Left lung (tissue), 14 donors: ENCODE measurements at places on chromosomes 1 and 21. TPM values are rescaled to one million over a fixed set of nuclear protein-coding genes. Genes with fewer than 3 reads are reported as not detected.
A peak's percentile ranks its signal among the peaks of the same experiment; 100 is the strongest.

DNA sequence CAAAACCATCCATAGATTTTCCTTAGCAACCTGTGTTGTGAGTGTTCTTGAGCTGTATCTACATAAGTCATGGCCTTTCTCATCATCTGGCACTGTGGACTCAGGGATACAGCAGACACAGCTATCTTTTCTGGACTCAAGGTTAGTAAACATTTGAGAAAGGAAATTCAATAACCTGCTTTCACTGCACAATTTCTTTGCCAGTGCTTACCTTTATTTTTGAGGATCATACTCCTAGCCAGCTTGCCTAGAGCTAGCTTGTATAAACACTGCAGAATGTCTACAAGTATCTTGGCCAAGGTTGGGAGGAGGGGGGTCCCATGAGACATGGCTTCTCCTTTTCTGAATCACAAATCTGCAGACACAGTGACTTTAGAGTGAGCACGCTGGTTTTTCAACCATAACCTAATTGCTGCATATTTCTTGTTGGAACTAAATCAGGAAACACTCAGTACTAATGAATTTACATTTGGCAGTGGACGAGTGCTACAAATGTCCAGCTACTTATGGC is 27.2 kb downstream of the ADAMTS5 start:
- DNase-seq = no peak

DNA sequence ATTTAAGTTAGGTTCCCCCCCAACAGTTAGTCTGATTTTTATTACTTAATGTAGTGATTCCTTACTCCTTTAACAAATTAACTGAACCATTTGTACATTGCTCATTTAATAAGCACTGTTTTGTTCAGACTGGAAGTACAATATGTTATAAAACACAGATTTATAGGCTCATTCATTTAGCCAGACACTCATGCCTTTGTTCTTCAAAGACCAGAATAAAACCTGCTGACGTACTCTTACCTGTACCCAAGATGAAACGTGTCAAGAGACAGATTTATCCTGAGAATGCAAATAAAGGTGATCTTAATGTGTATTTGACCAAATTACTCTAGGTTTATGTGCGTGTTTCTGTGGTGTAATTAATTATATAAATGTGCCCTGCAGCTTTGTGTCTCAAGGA is 92.8 kb downstream of the INTS7 start:
- no peak for DNase-seq

The YIPF1 gene
- 26.9 TPM for polyA plus RNA-seq

DNA sequence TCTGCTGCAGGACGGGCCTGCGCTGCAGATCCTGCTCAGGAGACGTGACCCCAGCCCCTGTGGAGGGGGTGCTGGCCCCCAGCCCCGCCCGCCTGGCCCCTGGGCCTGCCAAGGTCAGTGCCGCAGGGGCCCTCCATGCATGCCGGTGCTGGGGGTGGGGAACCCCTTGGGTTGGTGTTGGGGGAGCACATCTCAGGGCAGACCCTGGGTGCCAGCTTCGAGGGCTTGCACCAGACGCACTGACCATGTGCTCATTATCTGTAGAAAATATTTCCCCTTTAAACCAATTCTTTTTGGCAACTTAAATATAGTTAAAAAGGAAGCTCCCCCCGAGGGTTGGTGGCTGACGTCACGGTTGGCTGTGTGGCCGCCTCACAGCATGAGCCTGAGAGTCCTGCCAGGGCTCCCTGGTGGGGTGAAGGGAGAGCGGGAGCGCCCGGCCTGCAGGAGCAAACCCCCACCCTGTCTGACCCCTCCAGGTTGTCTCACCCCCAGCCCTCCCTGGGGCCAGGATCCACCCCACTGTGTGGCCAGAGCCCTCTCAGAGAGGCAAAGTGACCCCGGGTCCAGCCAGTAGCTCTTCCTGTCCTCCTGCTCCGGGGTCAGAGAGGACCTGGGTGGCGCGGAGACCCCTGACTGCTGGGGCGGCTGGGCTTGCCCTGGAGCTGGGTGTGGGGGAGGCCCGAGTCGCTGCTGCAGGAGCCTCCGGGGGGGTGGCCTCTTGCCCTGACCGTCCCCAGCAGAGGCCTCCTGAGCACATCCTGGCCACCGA is 5.3 kb upstream of the PFKL start:
- peak; percentile 84 for DNase-seq

DNA sequence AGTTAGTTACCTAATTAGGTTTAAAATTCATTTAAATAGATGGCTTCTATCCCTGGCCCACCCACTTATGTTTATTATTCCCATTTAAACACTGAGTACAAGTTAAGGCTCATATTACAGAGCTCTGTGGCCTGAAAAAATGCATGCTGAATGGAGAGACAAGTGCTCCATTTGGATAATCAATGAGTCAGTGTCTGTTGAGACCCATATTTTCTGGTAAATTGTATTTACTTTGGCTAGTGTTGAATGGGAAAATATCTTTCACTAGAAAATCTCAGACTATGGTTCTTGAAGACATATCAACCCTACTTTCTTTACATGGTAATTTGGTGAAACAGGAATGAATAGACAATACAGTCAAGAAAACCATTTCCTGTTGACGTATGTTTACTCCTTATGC is 356.0 kb downstream of the S1PR1 start:
- no peak for DNase-seq

DNA sequence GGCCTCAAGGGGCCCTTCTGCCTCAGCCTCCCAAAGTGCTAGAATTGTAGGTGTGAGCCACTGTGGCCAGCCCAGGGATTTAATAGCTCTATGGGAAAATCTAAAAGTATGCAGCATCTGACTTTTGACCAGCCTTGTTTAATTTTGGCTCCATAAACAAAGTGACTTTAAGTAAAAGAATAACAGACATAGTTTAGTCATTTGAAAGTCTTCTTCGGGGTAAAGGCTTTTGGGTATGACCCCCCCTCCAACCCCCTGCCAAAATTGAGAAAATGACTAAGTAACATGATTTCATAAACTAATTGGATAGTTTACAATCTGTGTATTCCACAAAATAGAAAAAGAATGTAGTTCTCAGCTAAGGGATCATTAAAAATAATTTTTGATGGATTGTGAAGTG is 17.0 kb downstream of the GPBP1L1 start:
- no peak for DNase-seq

GRCh38 chr1:173445164-173445563 is 32.0 kb upstream of the PRDX6 start:
- no peak for DNase-seq

The KRTAP27-1 gene
- polyA plus RNA-seq = not detected

GRCh38 chr1:208222376-208223126 is 21.6 kb downstream of the PLXNA2 start:
- no peak for DNase-seq

- no peak for DNase-seq
Measured at GRCh38 chr1:166140251-166140650, 26.6 kb downstream of the FAM78B start.

DNA sequence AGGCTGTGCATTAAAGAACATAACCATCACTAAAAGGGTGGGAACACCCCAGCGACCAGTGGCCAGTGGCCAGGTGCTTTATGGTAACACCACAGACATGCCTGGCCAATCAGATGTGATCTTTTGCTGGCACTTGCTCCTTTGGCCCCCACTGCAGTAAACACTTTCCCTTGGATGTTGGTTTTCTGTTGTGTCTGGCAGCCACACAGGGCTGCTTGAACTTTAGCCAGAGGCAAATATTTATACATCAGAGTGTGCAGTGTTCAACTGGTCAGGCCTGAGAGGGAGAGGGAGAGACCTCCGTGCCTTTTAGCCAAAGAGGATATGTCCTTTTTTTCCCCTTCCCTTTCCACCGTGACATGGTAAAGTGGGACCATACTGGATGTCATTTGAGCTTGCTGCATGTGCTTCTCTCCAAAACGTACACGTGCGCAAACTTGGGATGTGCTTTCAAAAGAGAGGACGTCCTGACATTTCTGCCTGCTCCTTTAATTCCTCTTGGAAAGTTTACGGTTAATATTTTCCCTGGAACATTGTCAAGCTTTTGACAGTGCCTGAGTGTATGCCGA is 101.2 kb downstream of the NFIA start:
- peak; percentile 31 for DNase-seq

The SPAG17 gene
- polyA plus RNA-seq = 6.7 TPM

The LRRC3 gene
- polyA plus RNA-seq = 5.2 TPM

DNA sequence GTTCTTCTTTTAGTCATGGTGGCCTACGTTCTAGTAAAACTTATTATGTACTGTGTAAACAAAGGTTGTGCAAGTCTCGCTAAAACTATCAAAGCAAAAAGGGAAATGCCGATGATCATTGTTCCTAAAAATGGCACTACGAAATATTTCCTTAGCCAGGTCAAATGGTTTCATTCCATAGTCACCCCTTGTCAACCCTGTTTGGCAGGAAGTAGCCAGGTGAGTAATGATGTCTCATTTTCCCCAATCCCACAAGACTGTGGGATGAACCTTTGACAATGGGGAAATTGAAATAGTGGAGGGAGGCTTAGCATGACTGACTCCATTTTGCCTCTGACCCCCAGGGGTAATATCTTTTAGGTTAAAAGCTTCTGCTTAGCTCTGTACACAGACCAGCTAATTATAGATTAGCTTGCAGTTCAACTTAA is 5.6 kb upstream of the REN start:
- DNase-seq = no peak

- no peak for DNase-seq
Measured at GRCh38 chr1:238955934-238956333, 430.4 kb upstream of the CHRM3 start.

- no peak for DNase-seq
Measured at GRCh38 chr1:10340930-10341590, 57.8 kb upstream of the PGD start.

- DNase-seq = no peak
Measured at GRCh38 chr1:59266180-59266926, 30.5 kb upstream of the FGGY start.

The GABRD gene
- polyA plus RNA-seq = 9.3 TPM

DNA sequence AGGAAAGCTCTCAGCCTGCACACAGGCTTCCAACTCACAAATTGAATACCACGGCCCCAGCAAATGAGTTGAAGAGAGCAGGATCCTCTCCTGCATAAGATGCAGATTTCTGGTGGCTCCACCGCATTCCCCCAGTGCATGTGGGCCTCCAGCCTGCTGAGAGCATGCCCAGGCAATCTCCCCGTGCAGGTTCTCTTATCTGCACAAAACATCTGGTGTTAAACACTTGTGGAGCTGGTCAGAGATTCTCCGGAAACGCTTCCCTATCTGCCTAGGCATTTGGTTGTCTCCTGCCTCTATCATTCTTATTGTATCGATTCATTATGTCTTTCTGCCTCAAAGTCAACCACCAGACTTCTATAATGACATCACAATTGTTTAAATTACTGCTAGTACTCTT is 1349.0 kb upstream of the B3GALT2 start:
- DNase-seq = no peak

DNA sequence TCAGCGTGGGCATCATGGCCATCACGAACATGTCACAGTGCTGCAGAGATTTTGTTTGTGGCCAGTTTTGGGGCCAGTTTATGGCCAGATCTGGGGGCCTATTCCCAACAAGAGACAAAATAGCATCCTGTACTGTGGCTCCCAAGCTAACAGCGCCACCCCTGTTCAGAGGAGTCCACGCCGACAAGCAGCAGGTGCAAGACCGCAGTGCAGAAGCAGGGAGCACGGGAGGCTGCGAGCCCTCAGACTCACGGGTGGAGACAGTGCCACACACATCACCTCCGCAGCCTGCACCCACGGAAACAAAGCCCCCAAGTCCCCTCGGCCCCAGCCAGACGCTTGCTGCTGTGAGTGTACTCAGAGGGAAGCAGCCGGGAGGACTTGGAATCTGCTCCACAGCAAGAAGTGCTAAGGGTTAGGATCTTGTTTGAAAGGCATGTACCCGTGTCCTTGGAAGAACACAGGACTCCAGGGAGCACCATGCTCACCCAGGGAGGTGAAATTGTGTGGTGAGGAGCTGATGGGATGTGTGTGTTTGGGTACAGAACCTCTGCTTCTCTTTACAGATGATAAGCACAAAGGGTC is 7.1 kb downstream of the TCP10L start:
- no peak for DNase-seq

GRCh38 chr1:6646499-6647148 is 22.0 kb downstream of the THAP3 start:
- no peak for DNase-seq

The SYNJ1 gene
- polyA plus RNA-seq = 18.9 TPM

The PTGS2 gene
- polyA plus RNA-seq = 16.7 TPM

DNA sequence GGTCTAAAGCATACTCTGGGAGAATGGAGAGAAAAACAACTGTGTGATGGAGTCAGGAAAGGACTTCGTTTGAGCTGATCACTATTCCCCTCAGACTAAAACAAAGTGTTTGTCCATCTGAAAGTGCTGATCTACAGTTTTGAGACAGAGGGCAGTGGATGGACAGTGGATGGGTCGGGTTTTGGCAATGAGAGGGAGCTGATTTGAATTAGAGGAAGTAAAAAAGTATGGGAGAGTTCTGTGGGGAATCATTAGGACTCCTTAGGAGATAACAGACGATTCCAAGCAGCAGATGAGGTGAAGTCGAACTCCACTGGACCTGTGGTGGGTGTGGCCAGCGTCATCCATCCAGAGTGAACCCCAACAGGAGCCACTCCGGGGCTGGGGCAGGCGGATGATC is 62.3 kb downstream of the PTGS2 start:
- DNase-seq = no peak

The IQCC gene
- polyA plus RNA-seq = 8.7 TPM

The AMY1C gene
- polyA plus RNA-seq = 1.5 TPM

The OR2L3 gene
- not detected for polyA plus RNA-seq

The MYBPH gene
- polyA plus RNA-seq = not detected

GRCh38 chr1:10209590-10209904 is 823 bp upstream of the KIF1B start:
- no peak for DNase-seq

DNA sequence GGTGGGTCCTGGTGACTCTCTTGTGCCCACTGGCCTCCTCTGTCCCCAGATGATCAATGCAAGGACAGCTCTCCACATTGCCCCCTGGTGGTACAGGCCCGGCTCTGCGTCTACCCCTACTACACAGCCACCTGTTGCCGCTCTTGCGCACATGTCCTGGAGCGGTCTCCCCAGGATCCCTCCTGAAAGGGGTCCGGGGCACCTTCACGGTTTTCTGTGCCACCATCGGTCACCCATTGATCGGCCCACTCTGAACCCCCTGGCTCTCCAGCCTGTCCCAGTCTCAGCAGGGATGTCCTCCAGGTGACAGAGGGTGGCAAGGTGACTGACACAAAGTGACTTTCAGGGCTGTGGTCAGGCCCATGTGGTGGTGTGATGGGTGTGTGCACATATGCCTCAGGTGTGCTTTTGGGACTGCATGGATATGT is 10.8 kb downstream of the ADAMTSL4 start:
- no peak for DNase-seq

DNA sequence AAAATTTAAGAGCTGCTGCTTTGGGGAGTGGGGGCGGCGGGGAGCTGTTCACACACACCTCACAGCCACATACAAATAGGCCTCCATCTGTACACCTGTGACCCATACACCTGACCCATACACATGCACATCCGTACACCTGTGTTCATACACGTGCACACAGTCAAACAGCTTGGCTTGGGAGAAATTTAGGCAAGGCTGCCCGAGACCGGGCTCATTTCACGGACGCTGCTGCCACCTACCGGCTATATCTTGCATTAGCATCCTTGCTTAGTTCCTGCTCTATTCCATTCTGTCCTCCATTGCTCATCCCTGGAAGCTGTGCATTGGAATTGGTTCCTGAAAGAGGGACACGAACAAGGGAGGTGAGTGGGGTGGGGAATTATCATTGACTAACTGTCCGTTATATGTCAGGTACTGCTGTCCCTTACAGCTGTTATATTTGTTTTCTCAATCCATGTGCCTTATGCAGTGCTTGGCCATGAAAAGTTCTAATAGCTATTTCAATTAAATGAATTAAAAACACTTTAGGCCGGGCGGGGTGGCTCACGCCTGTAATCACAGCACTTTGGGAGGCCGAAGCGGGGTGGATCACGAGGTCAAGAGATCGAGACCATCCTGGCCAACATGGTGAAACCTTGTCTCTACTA is 37.1 kb upstream of the EPB41 start:
- DNase-seq = peak; percentile 85

- no peak for DNase-seq
Measured at GRCh38 chr21:42039911-42040351, 29.8 kb upstream of the ZBTB21 start.
